CD4-positive, alpha-beta T cell (primary cell): ENCODE measurements at places on chromosomes 16 and 17. TPM values are rescaled to one million over a fixed set of nuclear protein-coding genes. Genes with fewer than 3 reads are reported as not detected.

Gene SLC12A3
- total RNA-seq = not detected

Gene GID4
- 3.7 TPM for total RNA-seq

Gene ASPHD1
- total RNA-seq = not detected

Gene FBXW10B
- total RNA-seq = 0.45 TPM

Gene MMP25
- total RNA-seq = 0.80 TPM

Gene MYH2
- total RNA-seq = not detected

Gene IRX3
- not detected for total RNA-seq

Gene NOL3
- total RNA-seq = 1.1 TPM

Gene SP2
- total RNA-seq = 19.9 TPM

Gene CCDC40
- 0.77 TPM for total RNA-seq

Gene ADAM11
- total RNA-seq = 0.47 TPM

Gene SEPTIN12
- total RNA-seq = not detected

Gene HES7
- total RNA-seq = 0.53 TPM

Gene GRN
- 16.1 TPM for total RNA-seq

Gene PRAC2
- not detected for total RNA-seq

Gene CRISPLD2
- 2.0 TPM for total RNA-seq

Gene LRRC75A
- total RNA-seq = 1.5 TPM

Gene KCNJ16
- not detected for total RNA-seq

Gene CCL14
- not detected for total RNA-seq

Gene GUCY2D
- total RNA-seq = 0.06 TPM

Gene GNAO1
- 7.3 TPM for total RNA-seq

Gene FBXL20
- 17.1 TPM for total RNA-seq

Gene FBXW10
- total RNA-seq = not detected

Gene LDHD
- not detected for total RNA-seq

Gene ODF4
- not detected for total RNA-seq

Gene SLC25A19
- 11.1 TPM for total RNA-seq

Gene CNGB1
- total RNA-seq = not detected

Gene MRPL10
- 51.4 TPM for total RNA-seq

Gene RNU2-1
- 5,951 TPM for total RNA-seq

Gene DNAH3
- total RNA-seq = not detected

Gene FAM117A
- 23.2 TPM for total RNA-seq

Gene ACSM2A
- total RNA-seq = not detected

Gene P2RX5
- total RNA-seq = 16.0 TPM

Gene CLDN9
- not detected for total RNA-seq

Gene HOXB4
- total RNA-seq = 0.17 TPM

Gene GALNS
- total RNA-seq = 19.7 TPM

Gene GRB7
- total RNA-seq = not detected

Gene KRTAP4-1
- not detected for total RNA-seq

Gene AFMID
- 0.42 TPM for total RNA-seq

Gene TSNAXIP1
- 0.61 TPM for total RNA-seq

Gene UMOD
- total RNA-seq = not detected

Gene RAB11FIP4
- total RNA-seq = 87.3 TPM

Gene TOB1
- 449 TPM for total RNA-seq

Gene C1QTNF8
- total RNA-seq = not detected

Gene LPO
- not detected for total RNA-seq

Gene CA5A
- total RNA-seq = not detected

Gene RUNDC3A
- not detected for total RNA-seq

Gene KRTAP2-3
- total RNA-seq = not detected

Gene WNT9B
- not detected for total RNA-seq

Gene ZNF423
- not detected for total RNA-seq

Gene KRT32
- not detected for total RNA-seq

Gene MSLN
- total RNA-seq = not detected

Gene TMC8
- total RNA-seq = 577 TPM

Gene ZNF624
- 2.8 TPM for total RNA-seq
